ENCODE measurements at places on chromosomes 2 and 18.

GRCh38 chr2:186108470-186108869, 369.9 kb downstream of the FSIP2 start:
- DNase-seq: no peak

DNA sequence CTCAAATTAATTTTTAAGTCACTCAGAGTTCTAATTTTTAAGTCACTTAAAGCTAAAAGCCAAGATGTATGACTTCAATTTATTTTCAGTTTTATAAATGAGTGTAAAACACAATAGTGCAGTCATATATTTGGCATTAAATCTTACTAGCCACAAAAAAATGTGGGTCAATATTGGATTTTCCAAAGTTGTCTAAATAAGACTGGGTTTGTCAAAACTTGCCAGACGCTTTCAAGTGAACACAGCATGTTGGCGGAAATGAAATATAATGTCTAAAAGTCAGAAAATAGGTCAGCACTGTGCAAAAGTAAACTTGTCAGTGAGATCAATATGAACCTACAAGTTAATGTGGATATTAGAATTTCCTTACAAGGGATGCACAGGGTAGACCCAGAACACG, 128.9 kb downstream of the FIGN start:
- no peak for DNase-seq

DNA sequence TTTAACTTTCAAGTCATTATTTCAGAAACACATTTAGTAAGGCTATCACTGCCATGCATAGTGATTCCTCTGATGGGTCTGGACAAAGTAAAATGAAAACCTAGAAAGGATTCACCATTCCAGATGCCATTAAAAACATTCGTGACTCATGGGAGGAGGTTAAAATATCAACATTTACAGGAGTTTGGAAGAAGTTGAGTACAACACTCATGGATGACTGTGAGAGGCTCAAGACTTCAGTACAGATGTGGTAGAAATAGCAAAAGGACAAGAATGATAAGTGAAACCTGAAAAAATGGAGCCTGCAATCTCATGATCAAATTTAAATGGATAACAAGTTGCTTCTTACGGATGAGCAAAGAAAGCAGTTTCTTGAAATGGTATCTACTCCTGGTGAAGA, 5.8 kb upstream of the TWSG1 start:
- DNase-seq: no peak

GRCh38 chr2:226902041-226902966, 66.5 kb downstream of the RHBDD1 start:
- DNase-seq: no peak

- DNase-seq: no peak
Observed at GRCh38 chr2:221533299-221533698, 38.8 kb downstream of the EPHA4 start.

DNA sequence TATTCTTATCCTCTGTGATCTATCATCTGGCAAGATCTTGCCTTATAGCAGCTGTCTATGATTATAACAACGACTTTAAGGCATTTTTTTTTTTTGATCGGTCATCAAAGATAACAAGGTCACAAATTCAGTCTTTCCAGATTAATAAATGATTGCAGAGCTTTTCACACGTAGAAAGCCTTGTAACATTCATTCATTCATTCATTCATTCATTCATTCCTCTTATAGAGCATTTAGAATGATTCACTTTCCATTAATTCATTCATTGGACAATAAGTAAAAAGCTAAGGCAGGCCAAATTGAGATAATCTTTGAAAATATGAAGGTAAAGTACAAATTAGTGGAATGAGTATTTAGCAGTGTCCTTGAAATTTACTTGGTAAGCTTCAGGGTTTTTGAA, 223.7 kb downstream of the NUP35 start:
- DNase-seq: no peak

DNA sequence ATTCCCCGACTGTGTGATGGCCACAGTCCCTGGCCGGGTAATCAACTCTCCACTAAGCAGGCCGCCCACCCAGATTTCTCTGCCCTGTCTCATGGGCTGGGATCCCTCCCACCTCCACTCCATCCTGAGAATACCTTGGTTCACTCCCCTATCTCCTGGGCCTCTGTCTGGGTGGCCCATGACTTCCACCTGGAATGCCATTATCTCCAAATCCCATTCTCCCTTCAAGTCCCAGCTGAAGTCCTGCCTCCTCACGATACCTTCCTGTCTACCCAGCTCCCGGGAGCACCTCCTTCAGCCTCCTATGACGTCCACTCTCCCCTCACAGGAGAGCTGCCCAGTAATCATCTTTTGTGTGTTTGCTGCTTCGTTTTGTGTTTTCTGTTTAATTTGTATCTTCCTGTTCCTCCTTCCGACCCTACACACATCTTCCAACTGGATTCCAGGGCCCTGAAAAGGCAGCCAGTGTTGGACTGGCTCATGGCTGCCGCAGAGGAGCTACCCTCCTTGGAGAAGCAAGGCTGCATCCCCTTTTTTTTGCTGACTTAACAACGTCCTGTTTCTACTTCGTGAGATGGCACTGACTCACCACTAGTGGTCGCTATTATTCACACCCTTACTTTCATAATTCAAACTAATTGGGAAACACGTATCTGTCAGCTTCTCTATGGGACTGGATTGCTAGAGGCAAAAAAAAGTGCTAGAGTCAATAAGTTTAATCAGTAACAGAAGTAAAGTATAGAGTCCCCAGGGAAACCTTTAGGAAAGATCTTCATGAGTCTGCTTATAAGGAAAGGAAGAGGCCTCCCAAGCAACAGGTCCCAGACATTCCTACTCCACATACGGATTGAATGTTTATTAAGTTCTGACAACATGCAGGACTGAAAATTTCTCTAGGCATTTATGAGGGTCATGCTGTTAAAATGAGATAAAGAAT, 171.9 kb upstream of the GATA6 start:
- DNase-seq: no peak

- DNase-seq: no peak
Observed at GRCh38 chr2:158936978-158937377, 31.5 kb upstream of the TANC1 start.

GRCh38 chr2:3441465-3441864, 62.0 kb downstream of the TRAPPC12 start:
- DNase-seq: no peak

- no peak for DNase-seq
Observed at GRCh38 chr18:58201733-58202730, 158.0 kb downstream of the NEDD4L start.

DNA sequence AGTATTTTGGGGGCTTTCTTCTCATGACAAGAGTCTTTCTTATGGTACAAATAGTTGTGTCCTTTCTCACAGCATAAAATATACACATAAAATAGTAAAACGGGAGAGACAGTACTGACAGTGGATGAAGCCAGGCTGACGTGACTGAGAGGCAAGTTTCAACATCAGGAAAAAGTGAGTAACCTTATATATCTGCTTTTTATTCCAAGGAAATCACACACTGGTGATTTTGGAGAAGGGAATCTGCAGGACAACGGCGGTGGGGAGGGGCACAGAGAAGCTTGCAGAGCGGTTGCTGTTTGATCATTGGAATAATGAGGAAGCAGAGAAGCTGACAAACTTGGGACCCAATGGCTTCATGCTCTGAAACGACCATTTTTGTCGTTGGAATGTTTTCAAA, 130.6 kb upstream of the ZNF236 start:
- DNase-seq: no peak

Data from stimulated activated CD4-positive, alpha-beta T cell treated with anti-CD3 and anti-CD28 coated beads, Interleukin-12 subunit alpha, Interleukin-12 subunit beta, amount 100 ng/mL, for 48 hours (primary cell).